ENCODE measurements at places on chromosomes 4 and X.

- DNase-seq, result no peak
Observed at GRCh38 chr4:105166066-105166465, 19.4 kb downstream of the TET2 start.

DNA sequence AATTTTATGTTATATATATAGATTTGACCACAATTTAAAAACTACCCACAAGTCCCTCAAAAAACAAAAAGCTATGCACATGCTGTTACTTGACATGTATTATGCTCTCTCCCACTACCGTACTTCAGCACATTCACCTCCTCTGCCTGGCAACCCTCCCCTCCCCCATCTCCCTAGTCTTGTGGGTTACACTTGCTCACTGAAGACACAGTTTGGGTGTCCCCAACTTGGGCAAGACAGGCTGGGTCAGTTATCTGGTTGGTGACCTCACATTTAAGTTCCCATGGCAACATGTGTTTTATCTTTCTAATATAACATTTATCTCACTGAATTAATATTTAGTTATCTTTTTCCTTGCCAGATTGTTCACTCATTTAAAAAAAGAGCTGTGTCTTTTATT is 32.7 kb downstream of the SEC24D start:
- no peak for DNase-seq

DNA sequence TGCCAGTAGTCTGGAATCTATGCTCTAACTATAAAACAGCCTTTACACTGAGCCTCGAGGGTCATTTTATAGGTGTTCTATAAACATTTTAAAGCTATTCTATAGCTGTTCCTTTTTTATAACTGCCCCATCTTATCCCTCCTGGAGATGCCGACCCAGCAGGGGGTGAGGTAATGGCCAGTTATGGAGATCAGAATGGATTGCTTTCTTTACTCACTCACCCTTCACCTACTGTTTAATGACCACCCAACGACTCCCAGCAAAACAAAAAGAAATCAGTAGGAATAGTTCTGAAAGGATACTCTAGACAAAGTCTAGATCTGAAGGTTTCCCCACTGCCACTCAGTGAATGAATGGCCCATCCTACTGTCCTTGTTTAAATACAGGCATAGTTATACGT is 1113.1 kb downstream of the FAT4 start:
- no peak for DNase-seq

GRCh38 chr4:76083386-76083988 is 9.0 kb downstream of the ART3 start:
- DNase-seq, result no peak

- no peak for DNase-seq
Observed at GRCh38 chrX:9947131-9947794, 19.9 kb upstream of the CLDN34 start.

DNA sequence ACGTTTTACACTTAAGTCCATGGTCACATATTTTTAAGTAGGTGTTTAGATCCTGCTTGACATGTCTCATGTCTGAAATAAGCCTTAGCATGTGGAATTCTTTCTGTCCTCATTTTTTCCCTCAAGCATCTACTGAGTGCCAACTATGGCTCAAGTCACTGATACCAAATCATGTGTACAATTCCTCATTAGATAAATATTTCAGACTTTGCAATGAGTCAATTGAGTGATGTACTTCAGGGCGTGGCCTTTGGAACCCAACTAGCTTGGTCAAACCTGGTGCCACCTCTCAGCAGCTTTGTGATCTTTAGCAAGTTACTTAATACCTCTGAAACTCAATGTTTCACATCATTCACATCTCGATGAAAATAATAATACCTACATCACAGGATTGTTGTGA is 12.6 kb upstream of the JADE1 start:
- no peak for DNase-seq

DNA sequence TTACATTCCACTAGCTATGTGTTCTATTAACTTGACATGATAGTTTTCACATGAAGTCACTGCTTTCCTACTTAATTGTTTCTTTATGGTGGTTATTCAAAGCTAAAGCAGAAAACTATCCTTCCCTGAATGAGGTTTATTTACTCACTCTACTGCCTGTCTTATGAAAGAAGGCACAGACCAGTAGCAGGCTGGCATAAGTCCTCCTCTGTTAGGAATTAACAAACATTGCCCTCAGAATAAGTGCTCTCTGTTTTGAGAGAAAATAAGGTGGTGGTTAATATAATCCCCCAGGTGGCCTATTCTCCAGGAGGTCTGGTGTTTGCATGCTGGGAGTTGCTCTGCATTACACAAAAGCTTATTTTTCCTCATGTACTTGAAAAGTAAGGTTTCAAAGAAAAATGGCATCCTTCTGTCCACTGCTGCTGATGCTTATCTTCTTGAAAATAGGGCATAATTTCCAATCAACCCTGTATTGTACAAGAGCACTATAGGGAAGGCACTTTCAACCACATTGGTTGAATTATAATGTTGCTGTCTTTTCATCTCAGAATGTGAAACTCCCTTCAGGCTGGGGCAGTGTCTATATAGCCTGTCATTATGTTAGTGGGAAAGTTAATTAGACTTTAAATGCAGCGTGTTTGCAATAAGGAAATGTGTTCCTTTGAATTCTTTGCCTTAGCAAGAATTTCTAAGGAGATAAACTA is 119.7 kb upstream of the TBC1D9 start:
- DNase-seq, result no peak

- no peak for DNase-seq
Observed at GRCh38 chrX:106300239-106300638, 132.1 kb downstream of the PWWP3B start.

DNA sequence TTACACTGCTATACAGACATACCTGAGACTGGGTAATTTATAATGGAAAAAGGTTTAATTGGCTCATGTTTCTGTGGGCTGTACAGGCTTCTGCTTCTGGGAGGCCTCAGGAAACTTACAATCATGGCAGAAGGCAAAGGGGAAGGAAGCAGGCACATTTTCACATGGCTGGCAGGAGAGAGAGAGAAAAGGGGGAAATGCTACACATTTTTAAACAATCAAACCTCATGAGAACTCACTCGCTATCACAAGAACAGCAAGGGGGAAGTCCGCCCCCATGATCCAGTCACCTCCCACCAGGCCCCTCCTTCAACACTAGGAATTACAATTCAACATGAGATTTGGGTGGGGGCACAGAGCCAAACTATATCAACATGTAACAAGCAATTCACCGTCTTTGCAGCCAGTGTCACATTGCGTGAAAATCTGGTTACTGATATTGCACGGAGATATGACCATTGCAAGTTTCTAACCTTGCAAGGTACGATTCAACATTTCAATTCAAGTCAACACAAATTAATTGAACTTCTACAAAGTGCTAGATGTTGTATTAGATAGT is 61.7 kb upstream of the RELL1 start:
- no peak for DNase-seq

DNA sequence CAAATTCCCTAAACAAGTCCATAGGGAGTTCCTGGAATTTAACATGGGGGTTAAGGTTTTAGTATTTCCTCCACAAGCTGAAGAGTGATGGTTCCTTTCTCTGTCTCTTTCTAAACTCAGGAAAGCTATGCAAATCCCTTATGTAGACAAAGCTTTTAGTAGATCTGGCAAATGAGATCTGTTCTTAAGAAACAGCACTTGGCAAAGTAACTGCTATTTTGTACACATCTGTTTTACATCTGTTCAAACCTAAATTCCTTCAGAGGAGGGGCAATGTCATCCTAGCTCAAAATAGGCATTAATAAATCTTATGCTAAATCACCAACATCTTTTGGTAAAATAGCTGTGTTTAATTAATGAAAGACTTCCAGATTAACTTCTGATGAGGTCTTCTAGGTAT is 137.8 kb upstream of the TBC1D9 start:
- no peak for DNase-seq

DNA sequence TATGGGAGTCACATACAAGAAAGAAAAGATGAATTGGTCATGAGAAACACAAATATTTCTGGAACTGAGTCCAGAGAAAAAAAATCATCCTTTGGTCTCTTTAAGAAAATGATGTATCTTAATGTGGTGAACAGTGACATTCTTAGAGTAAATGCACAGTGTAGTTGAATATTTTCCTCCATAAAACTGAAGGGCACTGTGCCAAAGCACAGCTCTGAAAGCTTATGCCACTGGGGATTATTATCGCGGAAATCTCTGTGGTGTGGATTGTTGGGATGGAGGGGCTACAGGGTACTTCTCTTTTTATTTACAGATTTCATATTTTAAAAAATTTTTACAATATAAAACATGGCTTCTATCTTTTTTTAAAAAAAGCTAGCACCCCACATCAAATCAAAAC is 908.1 kb downstream of the CCSER1 start:
- no peak for DNase-seq

- no peak for DNase-seq
Observed at GRCh38 chr4:20075248-20075871, 176.3 kb upstream of the SLIT2 start.

DNA sequence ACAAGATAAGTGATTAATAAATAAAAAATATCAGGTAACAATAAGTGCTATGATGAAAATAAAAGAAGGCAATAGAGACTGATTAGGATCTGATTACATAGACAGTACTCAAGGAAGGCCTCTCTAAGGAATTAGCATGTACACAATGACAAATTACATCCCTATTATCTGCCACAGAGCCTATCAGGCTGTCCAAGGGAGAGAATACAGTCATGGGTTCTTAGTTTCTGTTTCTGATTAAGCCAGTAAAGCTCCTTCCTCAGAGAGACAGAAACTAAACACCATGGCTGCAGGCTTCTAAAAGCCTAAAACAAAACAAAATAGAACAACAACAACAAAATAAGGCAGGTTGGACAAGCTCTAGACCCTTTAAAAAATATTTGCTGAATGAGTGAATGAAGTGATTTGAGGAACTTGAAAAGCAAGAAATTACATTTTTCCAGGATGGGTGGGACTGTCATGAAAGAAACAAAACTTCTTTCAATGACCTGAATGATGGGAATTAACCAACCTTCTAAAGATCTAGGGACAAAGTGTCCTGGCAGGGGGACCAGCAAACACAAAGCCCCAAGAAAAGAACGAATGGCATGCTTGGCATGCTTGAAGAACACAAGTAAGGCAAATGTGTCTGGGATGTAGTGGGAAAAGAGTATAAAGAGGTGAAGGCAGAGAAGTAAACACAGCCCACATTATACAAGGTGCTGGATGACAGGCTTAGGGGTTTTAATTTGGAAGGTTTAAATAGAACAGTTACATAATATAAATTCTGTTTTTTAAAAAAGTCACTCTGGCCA is 44.1 kb downstream of the NAA11 start:
- DNase-seq, result no peak

DNA sequence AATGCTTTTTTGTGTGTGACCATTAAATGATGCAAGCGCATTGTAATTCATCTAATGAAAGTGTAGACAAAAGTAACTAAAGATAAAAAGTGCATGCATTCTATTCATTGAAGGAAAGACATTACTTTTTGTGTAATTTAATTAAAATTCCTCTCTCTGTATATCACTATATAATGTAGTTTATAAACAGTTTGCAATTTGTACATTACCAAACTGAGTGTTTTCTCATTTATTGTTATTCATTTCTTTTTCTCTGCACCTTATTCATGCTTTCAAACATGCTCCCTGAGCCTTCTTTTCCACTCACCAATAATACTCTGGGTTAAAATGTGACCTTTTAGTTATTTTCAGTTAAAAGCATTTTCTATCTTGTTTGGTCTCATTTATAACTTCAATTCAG is 713.7 kb upstream of the AADAT start:
- no peak for DNase-seq

DNA sequence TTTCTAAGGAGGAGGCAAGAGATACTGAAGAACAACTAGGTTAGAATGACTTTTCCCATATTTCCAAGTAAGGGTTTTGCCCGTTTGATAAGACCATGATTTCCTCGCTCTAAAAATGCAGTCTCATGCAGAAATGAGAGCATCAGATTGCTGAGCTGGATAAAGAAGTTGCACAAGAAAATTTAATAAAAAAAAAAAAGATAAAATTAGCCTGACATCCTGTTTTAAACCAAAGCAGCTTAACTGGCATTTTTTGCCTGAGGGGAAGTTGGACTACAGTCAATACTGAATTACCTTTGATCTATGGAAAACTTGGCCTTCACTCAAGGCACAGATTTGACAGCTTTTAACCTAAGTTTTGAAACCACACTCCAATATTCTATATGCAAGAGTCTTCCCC is 208.4 kb downstream of the GASK1B start:
- DNase-seq, result no peak

DNA sequence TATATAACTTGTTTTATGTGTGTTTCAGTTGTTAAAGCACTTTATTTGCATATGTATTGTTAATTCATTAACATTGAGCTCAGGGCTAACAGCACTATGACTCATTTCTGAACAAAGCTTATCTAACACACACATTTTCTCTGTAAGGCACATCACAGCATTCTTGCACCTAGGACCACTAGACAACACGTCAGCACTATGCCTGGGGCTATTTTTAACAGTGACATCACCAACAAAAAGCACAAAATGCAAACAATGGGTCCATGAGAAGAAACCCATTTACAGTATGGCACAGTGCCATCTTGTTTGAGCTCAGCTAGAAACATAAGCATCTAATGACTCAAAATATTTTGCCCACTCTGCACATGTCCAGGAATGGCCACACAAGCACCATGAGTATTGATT is 124.4 kb downstream of the RELL1 start:
- no peak for DNase-seq

DNA sequence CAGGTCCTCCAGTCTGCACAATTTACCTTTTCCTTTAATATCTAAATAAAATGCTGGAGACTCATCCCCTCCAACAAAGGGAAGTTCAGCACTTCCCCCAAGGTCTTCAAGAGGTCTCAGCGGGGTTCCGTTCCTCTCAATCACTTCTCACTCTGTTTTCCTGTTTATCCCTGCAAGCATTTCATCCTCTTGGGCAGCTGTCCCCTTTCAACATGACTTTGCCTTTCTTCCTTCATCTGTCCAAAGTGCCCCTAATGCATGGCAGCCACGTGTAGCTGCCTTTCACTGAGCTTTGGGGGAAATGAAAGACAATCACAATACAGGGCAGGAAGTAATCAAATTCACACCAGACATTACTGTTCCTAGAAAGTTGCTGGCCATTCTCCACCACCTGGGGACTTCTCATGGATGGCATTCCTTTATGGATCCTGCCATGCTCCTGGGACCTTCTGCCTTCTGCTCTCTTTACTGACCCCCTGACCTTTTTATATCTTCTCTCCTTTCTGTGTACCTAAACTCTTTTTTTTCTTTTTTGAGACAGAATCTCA is 79.7 kb upstream of the USP9X start:
- DNase-seq, result no peak

GRCh38 chrX:30935985-30936384 is 46.9 kb upstream of the TAB3 start:
- no peak for DNase-seq

DNA sequence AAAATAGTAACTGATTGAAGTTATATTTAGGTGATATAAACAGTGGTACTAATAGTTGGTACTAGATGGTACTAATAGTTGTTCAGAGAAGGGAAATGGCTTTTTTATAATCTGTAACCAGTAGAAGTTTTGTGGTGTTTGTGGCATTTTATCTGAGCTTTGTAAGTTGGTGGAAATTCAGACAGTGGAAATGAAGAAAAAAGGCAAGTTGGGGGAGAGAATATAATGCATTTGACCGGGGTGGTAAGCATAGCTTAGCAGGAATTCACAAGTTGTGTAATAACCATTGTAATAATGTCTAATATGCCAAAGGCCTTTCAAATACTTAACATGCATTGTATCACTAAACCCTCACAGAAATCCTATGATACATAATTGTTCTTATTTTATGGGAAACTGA is 36.3 kb downstream of the DTHD1 start:
- DNase-seq, result no peak

- no peak for DNase-seq
Observed at GRCh38 chrX:97704474-97704873, 820.8 kb downstream of the RPA4 start.

GRCh38 chr4:117311215-117311614 is 225.8 kb upstream of the TRAM1L1 start:
- no peak for DNase-seq

GRCh38 chr4:4271912-4272311 is 18.0 kb downstream of the LYAR start:
- DNase-seq, result no peak
